ENCODE measurements at places on chromosomes 3 and 15.

- no peak for DNase-seq
Observed at GRCh38 chr3:178476886-178477285, 59.4 kb upstream of the KCNMB2 start.

DNA sequence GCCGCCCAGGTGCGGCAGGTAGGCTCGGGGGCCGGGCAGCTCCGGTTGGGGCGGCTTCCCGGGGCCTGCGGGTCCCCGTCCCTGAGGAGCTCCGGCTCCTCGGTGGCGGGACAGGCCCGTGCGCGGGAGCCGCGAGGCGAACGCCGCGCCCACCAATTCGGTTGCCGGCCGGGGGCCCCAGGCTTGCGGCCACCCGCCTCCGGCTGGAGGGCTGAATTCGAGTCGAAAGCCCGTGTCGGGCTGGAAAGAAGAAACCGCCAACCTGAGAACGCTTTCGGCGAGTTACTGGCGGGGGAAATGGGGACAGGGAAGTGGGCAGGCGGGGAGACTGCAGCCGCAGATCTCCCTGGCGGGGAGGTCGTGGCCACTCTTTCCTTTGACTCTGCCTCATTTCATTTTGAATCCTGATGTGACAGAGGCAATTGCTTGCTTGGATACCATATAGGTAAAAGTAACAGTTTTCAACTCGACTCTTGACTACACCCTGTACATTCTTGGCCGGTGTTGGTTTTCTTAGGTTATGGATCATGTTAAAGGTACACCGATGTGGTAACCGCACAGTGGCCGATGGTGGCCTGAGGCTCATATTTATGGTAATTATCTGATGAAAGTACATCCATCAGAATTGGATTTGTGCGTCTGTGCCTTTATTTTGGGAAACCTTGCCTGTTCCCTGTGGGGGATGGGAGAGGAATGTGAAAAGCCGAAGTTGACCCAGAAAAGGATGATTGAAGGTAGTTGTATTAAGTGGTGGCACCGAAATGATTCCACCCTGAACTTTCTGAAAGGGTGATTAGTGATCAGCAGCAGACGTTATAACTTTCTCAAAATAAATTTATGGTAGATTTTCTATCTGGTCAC, 1.7 kb downstream of the B3GNT5 start:
- DNase-seq = peak; percentile 48

- DNase-seq = no peak
Observed at GRCh38 chr15:58641660-58642059, 107.8 kb downstream of the ADAM10 start.

- no peak for DNase-seq
Observed at GRCh38 chr3:171790898-171791691, 19.2 kb downstream of the PLD1 start.

DNA sequence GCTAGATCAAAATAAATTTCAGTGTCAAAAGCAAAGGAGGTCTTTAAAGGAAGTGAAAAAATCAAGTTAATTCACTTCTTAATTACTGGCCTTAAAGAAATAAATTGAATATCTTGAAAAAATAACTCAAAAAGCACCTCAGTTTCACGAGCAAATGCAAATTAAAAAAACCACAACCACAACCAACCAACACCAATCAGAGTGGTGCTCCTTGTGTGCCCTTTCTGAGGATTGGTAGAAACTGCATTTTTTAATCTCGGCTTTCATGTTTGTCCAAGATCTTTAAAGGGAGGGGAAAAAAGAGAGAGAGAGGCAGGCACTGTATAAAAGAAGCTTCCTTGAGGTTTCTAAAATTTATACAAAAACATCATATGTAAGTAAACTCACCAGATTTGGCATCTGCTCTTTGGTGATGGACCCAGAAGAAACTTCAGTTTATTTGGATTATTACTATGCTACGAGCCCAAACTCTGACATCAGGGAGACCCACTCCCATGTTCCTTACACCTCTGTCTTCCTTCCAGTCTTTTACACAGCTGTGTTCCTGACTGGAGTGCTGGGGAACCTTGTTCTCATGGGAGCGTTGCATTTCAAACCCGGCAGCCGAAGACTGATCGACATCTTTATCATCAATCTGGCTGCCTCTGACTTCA, at the start of gene GPR15:
Gene GPR15, plus strand, starts transcription at position 357 of the 653 bp plus-strand sequence. Its CDS starts 56 bp downstream, at position 413.
- DNase-seq = no peak

GRCh38 chr3:116226266-116226665, 219.0 kb downstream of the LSAMP start:
- no peak for DNase-seq

DNA sequence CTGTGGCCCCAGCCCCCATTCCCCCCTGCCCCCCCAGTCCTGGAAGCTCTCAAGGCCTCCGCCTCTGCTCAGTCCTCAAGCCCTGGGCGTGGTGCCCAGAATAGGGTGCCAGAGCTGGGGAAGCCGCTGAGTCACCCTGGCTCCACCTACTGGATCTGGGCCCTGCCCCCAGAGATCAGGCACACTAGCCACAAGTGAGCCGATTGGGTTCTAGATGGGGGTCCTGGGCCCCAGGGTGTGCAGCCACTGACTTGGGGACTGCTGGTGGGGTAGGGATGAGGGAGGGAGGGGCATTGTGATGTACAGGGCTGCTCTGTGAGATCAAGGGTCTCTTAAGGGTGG, 5.7 kb downstream of the EIF4G1 start:
- DNase-seq = peak; percentile 71

GRCh38 chr15:76337696-76338485, 1.3 kb downstream of the ISL2 start:
- DNase-seq = no peak

DNA sequence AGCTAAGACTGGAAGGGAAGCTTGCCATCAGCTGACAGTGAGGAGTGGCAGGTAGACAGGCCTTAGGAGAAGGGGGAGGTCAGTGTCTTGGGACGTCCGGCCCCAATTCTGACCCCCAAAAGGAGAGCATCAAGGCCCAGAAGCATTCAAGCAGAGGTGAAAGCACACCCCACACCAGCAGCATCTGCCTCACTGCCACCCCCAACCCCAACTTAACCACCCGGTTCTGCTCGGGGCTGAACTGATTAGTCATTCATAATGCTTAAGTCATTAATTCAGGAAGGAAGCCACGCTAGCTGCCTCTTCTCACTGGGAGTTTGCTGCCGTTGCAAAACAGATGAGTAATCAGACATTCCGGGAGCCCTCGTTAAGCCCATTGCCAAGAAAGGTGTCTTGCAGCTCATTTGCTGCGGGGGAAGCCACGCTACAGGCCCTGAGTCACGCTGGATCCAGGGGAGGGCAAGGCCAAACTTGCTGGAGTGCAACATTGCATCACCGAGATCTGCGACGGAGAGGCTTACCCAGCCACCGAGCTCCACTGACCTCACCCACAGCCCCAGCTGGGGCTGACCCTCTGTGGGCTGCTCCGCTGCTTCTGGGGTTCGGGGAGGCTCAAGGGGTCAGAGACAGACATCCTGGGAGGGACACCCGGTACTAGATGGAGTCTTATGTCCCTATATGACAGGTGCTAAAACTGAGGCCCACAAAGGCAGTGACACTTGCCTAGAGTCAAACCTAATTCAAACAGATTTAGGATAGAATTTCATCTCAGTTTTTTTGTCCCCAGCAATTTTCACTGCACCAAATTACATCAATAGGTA, 46.4 kb upstream of the HES1 start:
- DNase-seq = no peak

DNA sequence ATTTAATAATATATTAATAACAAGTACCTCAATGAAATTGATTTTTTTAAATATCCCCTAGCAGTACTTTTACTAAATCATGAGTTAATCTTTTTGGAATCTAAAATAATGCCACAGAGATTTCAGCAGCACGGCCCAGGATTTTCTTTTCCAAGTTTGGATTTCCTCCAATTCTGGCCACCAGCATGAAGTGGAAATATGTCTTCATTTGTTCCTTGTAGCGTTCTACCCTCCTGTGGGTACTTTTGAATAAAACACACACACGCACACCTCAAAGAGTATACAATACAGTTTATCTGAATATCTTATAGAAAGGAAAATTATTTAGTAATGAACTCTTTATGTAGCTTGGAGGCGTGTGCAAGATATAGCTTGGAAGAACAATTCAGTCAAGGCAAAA, 125.1 kb upstream of the STT3B start:
- no peak for DNase-seq

DNA sequence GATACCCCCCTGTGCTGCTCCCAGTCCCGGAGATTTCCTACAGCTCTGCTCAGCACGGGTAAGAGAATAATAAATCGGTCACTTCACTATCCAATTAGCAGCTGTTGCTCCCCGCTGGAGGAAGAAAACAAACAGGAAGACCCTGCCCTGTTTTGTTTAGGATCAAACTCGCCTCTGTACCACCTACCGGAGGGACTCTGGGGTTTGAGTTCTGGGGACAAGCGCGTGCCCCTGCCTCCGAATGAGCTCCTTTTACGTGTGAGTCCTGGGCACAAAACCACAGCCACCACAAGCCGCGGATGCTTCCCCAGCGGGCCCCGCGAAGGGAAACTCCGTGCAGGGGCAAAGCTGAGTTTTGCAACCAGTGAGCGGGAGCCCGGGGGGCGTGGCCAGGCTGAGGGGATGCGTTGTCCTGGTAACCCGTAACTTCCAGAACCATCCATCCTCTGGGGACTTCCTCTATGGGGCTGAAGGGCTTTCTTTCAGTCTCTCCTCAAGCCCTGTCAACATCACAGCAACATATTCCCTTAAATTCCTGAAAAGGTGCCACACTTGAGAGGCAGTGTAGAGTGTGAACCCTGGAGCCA, 315.7 kb upstream of the PROK2 start:
- DNase-seq = peak; percentile 72

GRCh38 chr3:45666757-45667431, 22.3 kb upstream of the SACM1L start:
- DNase-seq = no peak

DNA sequence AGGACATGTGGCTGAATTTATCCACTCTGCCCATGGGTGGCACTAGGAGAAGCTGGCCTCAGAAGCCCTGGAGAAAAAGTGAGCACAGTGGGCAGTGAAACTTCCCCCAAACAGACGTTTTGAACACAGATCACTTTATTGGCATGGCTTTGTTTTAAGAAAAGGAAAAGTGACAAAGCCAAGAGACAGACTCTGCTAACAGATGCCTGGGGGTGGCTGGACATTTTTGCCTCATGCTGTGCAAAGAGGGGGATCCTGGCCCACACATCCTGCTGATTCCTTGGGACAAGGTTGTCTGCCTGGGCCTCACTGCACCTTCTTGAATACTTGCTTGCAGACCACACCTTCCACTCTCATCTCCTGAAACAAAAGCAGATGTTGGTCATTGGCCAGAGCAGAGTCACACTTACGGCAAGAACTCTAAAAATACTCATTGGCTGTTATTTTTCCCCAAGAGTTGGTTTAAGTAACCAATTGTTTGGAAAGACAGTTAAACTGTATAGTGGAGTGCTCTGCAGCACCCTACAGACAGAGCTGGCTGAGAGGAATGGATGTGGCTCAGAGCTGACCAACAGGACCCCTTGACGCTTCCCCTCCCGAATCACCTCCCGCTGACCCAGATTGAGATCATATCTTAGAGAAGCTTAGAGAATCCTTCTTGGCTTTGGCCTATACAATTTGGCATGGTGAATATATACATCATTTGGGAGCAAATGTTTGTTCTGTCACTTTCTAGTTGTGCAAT, 22.0 kb downstream of the RBP1 start:
- DNase-seq = no peak

DNA sequence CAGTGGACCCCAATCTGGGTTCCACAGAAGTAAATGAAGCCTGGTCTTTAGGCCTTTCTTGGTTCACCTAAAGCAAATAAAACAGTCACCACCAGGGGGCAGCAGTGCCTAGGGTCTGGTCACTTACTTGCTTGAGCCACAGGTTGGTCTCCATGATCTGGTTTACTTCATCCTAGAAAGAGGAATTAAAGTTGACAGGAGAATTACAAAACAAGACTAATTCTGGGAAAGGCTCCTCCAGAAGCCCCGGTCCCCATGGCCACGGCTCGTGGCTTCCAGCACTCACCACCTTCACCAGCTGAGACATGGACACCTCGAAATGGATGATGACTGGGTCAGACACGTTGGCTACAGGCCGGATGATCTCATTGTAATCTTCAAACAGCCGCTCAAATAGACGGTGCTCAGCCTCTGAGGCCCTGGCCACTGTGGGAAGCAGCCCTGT, 2.3 kb downstream of the CHRNA3 start:
- DNase-seq = peak; percentile 81

GRCh38 chr15:27714675-27715074, 384.4 kb downstream of the OCA2 start:
- DNase-seq = no peak

DNA sequence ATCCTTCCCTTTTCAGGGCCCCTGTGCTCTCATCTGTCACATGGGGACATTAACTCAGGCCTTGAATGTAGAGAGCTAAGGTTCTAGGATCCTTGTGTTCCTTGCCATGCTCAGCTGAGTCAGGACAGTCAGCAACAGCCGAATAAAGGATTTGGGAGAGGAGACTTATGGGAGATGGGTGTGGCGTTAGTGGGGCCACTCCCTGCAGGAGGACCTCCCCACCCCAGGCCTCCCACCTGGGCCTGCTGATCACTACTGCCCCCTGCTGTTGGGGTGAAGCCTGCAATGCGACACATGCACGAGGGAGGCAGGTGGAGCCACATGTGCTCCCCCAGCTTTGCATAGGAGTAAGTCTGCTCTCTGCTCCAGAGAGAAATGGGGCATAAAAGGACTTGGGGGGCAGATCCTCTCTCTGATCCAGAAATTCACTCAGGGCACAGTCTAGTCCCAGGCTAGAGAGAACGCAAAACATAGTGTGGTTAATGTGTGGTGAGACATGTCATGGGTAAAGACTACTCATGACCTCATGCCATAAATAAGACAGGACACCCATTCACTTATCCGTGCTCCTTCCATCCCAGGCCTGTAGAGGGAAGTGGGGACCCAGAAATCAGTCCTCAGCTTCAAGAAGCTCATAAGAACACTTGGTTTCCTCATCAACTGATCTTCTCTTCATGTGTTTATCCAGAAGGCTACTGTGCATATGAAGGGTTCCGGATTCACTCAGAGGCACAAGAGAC, 19.4 kb downstream of the RBP1 start:
- DNase-seq = no peak

DNA sequence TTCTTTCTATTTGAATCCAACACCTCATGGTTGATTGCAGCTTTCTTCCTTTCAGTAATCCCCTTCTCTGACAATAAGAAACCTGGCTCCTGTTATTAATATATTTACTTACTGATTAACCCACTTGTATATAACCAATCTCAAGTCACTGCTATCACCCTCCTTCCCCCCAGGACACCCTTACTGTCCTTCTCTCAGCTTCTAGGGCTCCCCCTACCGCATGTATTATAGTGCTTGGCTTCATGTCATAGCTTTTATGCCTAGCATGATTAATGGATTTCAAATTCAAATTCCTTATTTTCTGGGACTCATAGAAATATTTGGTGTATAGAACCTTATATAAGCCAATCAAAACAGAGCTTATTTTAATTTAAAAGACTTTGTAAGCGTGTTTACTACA, 75.7 kb upstream of the BNIP2 start:
- no peak for DNase-seq

DNA sequence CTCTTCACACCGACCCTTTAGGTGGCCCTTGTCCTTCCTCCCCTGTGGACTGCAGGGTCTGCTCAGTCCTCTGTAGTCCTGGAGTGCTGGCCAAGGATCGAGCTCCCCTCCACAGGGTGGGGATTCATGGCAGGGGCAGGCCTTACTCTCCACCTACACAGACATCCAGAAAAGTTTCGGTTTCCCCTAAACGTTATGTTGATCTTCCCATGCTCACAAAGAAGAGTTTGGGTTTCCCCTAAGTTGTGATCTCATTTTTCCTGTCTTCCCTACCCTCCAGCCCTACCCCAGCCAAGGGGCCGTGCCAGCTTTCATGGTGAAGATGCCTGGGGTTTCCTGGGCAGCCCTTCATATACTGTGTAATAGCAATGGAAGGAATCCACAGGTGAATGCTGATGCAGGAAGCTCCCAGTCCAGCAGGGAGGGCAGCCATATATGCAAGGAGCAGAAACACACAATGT, 10.3 kb downstream of the STOML1 start:
- no peak for DNase-seq

- no peak for DNase-seq
Observed at GRCh38 chr15:63457379-63457778, 47.0 kb upstream of the USP3 start.
